ENCODE measurements at places on chromosomes 1 and 21.

GRCh38 chr1:65980237-65980636 lies 187.5 kb downstream of the PDE4B start:
- DNase-seq: no peak

GRCh38 chr1:207021876-207022596 lies 10.5 kb downstream of the C1orf116 start:
- no peak for DNase-seq

GRCh38 chr1:35873243-35873750 lies 9.7 kb upstream of the AGO1 start:
- no peak for DNase-seq

DNA sequence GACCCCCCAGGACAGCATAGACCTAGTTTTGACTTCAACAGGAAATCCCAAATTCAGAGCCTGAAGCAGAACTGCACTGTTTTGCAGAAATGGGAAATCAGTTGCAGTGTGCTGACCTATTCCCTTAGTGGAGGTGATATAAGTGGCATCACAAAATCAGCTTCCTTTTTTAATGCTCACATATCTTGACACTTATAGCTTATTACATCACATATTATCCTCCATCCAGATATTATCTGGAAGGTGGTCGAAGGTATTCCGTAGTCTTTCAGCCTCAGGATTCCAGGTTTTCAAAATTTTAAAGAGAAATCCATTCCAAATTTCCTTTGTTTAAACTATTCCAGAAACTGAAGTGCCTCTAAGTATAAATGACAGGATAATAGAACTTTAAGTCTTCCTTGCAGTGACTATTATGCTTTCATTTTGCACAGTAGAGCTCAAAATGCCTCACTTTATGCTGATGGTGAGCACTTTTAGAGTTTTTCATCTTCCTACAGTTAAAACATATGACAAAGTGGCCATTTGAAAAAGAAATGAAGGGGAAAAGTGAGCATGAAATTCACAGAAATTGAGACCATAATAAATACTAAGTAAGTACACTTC lies 106.4 kb upstream of the DPYD start:
- no peak for DNase-seq

DNA sequence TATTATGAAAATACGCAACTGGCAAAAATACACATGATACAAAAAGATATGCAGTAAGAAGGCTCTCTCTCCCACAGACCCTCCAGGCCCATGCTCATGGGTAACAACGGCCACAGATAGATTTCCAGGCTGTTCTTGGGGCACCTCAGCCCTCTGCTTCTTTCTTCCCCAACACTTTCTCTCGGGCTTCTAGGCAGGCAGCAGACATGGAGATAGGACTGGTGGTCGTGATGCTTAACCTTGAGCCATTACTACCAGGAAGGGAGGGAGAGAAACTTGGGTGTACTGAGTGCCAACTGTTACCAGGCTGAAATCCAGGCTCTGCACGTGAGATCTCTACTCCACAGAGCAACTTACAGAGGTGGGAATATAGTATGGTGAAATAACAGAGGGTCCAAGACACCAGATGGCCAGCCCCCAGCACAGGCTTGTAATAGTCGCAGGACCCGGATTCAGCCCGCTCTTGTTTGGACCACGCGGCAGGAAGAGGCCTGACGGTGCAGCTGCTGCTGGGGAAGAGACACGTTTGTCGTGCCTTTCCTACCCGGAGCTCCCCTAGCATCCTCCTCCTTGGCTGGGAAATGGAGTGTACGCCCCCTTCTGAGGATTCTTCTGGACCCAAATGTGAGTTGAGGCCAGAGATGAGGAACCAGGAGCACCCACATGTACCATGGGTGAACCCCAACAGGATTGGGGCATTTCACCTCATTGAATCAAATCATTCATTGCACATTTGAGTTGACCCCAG lies 441.1 kb upstream of the VAMP3 start:
- DNase-seq: no peak

GRCh38 chr1:24252185-24252780 lies 65.2 kb upstream of the IFNLR1 start:
- no peak for DNase-seq

DNA sequence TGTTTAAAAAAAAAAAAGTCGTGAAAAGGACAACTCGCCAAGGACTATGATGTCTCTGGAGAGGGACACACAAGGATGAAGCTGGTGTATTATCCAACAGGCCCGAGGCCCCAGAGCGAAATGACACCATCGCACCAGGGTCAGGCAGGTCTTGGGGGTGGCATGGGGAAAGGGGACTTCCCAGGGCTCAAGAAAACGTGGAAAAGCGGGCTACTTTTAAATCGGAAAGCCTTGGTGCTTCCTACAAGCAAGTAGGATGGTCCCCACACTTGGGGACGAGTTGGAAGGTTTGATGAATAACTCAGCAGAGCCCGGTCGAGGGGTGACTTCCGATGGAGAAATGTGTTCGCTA lies 505 bp upstream of the GNPAT start:
- no peak for DNase-seq

GRCh38 chr1:113983391-113983790 lies 4.1 kb downstream of the OLFML3 start:
- DNase-seq: no peak

GRCh38 chr1:62318320-62318755 lies 896 bp downstream of the KANK4 start:
- DNase-seq: no peak

GRCh38 chr1:235069577-235070563 lies 58.8 kb downstream of the TOMM20 start:
- DNase-seq: no peak

DNA sequence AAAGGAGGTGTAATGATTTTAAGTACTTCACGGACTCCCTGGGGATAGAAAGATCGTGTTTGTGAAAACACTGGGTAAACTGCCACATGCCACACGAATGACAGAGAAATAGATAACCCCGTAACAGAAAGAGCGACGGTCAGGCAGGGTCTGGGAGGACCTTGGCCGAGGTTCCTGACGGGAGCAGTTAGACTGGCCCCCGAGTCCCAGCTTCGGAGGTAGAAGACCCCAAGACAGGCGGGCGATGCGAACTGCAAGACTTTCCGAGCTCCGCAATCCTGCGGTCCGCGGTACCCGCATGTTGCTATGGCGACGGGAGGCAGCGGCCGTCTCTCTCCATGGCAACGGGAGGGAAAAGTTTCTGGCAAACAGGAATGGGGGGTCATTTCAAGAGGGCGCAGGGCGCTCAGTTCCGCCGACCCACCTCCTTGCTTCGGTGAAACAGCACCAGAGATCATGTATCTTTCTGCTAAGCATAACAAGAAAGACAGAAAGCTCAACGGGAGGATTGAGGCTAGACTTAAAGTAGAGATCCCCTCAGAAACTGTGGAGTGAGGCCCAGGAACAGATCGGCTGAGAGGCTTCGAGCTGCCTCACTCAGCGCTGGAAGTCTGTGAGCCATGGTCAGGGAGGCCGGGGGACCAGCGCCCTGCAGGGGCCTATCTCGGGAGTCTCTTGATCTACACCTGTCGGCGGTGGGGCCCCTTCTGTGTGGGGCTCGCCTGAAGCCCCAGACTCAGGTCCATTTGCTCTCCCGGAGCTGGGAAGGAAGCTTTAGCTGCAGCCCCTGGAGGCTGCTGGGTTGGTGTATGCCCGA lies 685 bp upstream of the SYT6 start:
- DNase-seq: no peak

DNA sequence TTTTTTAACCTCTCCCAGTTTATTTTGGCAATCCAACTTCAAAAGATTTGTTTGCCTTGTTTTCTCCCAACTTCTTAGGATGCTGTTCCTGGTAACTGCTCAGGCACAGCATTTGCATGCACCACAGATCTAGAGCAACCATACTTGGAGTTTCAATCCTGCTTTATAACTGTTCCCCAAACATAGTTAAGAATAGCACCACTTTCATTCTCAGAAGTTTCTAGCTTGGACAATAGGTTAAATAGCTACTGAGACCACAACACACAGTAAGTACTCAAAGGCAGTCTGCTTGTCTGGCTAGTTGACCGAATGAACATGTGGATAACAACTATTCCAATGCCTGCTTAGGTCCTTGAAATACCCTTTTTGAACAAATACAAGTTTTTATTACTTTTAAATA lies 76.8 kb downstream of the FOXJ3 start:
- no peak for DNase-seq

DNA sequence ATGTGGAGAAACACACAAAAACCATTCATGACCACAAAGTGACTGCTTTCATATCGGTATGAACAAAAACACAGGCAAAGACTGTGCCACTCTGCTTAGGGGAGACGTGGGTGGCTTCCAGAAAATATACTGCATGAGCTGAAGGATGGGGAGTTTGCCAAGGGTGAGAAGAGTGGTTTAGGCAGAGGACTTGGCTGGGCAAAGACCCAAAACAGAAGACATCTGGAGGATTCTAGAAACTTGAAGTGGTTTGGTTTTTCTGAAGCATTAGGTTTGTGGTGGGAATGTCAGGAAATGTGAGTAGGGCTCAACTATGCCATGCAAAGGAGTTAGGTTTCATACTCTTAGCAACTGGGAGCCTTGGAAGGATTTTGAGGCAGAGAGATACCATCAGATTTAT lies 26.6 kb upstream of the DNM3 start:
- DNase-seq: no peak

DNA sequence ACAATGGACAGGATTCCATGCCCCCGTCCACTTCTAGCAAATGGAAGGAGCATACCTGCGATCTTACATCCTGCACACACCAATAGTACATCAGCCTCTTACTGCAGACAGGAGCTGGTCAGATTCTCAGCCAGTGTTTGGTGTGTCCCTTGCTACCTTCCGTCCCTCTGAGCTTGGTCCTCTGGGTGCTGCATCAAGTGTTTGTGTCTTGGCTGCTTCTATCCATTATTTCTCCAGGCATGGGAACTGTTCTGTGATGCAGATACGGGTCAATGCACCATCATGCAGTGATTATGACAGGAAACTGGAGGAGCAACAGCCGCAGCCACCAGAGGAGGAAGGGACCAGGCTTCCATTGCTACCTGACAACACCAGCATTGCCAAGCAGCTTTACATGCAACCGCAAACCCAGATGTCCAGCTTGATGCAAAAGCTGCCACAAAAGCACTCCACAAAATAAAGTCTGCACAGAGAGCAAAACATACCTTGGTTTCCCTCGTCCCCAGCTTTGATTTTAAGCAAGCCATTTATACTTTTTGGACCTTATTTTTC lies 21.9 kb upstream of the OVAAL start:
- no peak for DNase-seq

DNA sequence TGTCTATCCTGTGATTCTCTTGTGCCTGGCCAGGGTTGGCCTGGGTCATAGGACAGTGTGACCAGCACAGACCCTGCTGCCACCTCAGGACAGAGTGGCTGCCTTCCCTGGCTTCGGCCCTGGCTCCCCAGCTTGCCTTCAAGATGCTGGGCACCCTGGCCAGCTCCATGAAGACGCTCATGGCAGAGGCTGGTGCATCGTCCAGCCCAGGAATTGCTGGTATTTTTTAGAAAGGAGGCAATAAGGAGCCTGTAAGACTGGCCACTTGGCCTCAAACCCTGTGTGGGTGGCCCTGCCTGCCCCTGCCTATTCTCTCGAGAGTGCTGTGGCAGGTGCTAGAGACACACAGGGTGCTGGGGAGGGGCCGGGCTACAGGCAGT lies 70.4 kb upstream of the ACTRT2 start:
- no peak for DNase-seq

DNA sequence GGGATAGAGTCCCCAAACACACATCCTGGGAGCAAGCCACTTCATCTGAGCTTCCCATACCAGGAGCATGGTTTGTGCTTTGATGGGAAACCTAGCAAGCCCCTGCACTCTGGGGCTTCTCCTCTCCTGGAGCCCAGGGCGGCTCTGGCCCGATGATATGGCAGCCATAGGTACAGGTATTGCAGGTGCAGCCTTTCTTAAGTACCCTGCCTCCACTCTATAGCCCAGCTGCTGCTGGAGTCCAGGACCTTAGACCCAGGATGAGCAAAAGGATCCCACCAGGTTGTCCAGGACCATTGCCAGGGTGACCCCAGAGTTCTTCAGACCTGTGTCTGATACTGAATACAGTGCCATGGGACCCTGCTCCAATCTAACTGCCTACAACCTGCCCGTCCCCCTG lies 4.2 kb downstream of the C1orf226 start:
- DNase-seq: no peak

GRCh38 chr1:227546598-227547309 lies 16.6 kb upstream of the ZNF678 start:
- no peak for DNase-seq

GRCh38 chr1:225026701-225027100 lies 97.2 kb downstream of the DNAH14 start:
- DNase-seq: no peak

DNA sequence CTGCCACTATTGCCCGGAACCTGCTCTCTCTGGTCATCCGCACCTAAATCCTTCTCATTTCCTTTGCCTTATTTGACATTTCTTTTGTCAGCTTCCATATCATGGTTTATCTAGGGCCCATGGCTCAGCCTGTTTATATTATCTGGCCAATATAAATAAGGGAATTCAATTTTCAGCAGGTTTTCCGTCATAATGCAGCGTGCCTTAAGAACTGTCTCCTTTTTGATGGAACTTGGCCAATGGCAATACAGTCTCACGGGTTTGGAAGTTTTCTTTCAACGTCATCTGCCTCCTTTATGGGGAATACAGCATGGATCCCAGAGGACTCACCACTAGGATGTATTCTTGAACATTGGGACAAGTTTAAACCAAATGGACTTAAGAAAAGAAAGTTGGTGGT lies 77.8 kb upstream of the KIAA0040 start:
- DNase-seq: no peak

GRCh38 chr1:66182551-66183178 lies 351.3 kb upstream of the SGIP1 start:
- DNase-seq: no peak

DNA sequence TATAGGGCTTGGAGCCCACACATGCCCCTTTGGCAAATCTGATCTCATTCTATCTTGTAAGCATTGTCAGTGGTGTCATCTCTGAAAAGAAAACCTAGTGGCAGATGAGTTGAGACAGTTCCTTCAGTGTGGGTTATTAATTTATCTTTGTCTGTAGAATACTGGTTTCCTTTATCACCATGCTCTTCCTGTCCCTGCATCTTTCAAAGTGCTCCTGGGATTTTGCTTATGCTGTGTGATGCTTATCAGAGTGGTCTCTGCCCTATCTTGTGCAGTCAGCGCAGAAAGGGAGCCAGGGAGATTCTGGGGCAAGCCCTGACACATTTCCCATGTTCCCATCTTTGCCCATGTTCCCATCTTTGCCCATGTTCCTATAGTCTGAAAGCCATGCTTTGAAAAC lies 402.9 kb downstream of the RWDD3 start:
- DNase-seq: no peak

- no peak for DNase-seq
Observed at GRCh38 chr1:97739596-97740103, 181.2 kb downstream of the DPYD start.

DNA sequence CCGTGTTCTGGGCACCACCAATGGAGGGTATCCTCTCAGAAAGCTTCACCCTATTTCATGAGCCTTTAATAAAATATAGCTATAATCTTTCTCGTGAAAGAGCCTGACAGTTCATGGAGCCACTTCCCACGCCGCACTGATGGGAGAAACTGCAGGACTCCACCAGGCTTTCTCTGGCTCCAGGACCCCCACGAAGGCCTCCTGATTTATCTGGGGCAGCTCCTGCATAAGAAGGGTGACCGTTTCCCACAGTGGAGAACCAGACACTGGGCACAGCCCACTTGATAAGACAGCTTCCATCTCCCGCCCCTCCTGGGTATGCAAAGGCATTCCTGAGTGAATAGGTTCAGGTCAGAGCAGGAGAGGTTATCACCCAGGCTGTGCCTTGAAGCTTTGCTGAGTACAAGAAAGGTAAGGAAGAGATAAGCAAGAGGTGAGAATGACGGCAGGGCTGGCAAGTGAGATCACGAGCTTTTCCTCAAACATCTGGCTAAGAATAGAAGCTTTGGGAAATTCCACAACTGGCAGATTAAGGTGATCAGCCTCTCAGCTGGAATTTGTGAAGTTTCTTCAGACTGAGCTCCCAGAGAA lies 499.8 kb downstream of the KIF26B start:
- DNase-seq: no peak
